ENCODE measurements at places on chromosomes 7 and 10. TPM values are rescaled to one million over a fixed set of nuclear protein-coding genes. Genes with fewer than 3 reads are reported as not detected.

Gene CYP2C9
- polyA plus RNA-seq = not detected

Gene LRRC4
- not detected for polyA plus RNA-seq

GRCh38 chr10:86215712-86216111 lies 150.9 kb downstream of the GRID1 start:
- H3K36me3 ChIP-seq = no peaks in the 10 kb centered on the region
- H3K27ac ChIP-seq = no peak overlapping the region
- DNase-seq = no peak
- H3K27me3 ChIP-seq = peaks cover 3% of the 10 kb centered on the region

GRCh38 chr10:43109671-43110249 lies 28.5 kb upstream of the CSGALNACT2 start:
- no peaks in the 10 kb centered on the region for H3K36me3 ChIP-seq
- DNase-seq = no peak
- H3K4me1 ChIP-seq = peaks cover 16% of the 10 kb centered on the region
- no peak overlapping the region for H3K27ac ChIP-seq

- no peak for DNase-seq
- peaks cover 3% of the 10 kb centered on the region for H3K27me3 ChIP-seq
- no peaks in the 10 kb centered on the region for H3K4me1 ChIP-seq
- no peak overlapping the region for H3K4me3 ChIP-seq
These were observed 145.9 kb upstream of the EGR2 start for GRCh38 chr10:62961951-62962523.

DNA sequence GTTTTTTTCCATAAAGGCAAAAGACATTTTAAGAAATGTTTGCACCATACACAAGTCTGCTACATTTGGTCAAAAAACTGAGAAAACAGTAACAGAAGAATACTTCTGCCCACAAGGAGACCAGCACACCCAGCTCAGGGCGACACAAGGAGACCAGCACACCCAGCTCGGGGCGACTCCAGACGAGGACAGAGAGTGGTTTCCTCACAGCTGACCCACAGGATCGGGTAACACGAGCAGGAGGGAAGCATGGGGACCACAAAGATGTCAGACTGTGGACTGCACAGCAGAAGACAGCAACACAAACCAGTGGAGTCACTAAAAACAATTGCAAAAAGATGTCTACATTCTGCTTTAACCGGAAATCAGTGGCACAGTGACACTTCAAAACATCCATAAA lies 237.6 kb downstream of the DIP2C start:
- H3K4me3 ChIP-seq = no peak overlapping the region
- no peak for DNase-seq
- H3K27ac ChIP-seq = no peak overlapping the region

DNA sequence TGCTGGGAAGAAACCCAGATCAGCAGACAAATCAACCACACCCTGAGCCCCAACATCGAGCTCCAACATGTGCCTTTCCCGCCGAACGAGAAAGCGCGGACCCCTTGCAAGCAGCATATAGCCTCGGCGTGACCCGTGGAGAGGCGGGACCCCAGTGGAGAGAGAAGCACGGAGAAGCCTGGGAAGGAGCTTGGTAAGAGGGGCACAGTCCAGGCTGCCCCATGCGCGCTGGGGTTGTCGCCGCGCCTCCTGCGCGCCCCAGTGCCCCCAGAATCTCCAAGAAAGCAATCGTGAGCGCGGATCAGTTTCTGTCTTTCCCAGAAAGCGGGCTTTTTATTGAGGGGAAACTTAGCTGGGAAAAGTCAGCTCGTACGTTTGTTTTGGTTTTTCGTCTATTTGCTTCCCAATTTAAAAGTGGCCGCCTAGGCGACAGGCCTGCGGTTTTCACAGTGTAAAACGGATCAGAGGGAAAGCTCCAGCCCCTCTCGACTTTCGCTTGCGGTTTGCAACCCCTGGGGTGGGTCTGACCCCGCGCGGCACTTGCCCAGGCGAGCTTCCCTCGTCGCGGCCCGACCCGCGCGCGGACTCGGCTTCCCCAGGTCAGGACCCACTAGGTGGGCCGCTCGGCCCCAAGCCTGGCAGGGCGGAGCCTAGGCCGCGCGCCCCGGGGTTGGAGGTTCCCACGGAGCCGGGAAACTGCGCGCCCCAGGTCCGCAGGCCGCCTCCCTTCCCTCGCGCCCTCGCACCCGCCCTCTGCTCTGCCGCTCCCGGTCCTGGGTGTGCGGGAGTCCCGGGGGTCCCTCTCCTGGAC lies 31.1 kb downstream of the SKIDA1 start:
- H3K4me1 ChIP-seq = peaks cover 31% of the 10 kb centered on the region
- H3K27ac ChIP-seq = no peak overlapping the region
- peaks cover 24% of the 10 kb centered on the region for H3K27me3 ChIP-seq
- peak overlapping the region; percentile 87 for H3K4me3 ChIP-seq
- H3K36me3 ChIP-seq = no peaks in the 10 kb centered on the region

DNA sequence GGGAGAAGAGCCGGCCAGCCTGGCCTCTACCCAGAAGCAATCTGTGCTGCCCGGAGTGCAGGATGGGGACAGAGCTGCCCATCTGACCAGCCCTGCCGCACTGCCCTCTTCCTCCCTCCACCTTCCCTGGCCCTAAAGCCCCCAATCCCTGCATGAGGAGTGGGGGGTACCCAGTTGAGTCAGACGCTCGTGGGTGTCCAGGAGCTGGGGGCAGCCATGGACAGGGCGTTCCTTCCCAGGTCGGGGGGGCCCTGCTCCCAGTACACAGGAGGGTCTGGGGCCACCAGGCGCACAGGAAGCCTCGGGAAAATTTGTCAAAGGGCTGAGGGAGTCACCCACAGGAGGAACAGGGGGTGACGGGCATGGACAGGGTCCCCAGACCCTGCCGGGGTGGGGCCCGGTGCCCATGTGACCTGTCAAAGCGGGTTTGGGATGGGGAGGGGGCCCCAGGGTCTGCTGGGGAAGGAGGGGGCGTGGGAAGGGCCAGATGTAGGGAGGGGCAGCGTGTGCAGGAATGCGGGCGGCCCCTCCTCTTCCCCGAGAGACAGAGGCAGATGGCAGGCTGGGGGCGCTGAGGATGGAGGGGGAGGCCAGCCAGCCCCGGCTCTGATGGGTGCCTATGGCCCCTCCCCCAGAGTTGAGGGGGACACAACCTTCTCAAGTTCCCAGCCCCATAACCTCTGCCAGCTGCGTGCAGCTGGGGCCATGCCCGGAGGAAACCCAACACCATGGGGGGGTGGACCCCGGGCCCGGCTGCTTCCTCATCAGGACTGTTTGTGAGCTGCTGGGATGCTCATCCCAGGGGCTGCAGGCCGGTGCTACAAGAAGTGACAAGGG lies 21.5 kb upstream of the GRIFIN start:
- DNase-seq = no peak
- peaks cover 12% of the 10 kb centered on the region for H3K27me3 ChIP-seq
- H3K4me1 ChIP-seq = peaks cover 2% of the 10 kb centered on the region
- H3K36me3 ChIP-seq = no peaks in the 10 kb centered on the region
- no peak overlapping the region for H3K4me3 ChIP-seq
- no peak overlapping the region for H3K27ac ChIP-seq
